ENCODE measurements at places on chromosomes 2 and 18.

- no peak for DNase-seq
These were observed 222.3 kb downstream of the SMAD2 start for GRCh38 chr18:47708206-47708605.

DNA sequence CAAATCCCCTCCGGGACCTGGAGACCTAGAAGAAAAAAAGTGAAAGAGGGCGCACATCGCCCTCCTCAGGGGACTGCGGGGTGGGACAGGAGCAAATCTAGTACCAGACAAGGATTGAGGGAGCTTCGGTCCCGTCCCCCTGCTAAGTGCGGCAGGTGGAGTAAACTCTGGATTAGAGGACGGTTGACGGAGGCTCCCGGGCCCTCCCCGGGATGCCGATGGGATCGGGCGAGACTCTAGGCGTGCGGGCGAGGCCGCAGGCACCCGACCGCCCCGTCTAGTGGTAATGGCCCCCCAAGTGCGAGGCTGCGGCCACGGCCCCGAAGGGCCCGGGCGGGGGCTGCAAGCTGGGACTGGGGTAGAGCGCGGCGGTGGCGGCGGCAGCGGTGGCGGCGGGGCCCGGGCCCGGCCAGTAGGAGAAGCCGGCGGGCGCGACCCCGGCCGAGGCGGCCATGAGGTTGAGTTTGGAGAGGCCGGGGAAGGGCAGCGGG is 3.5 kb downstream of the FEV start:
- DNase-seq: no peak

- DNase-seq: no peak
These were observed 42.9 kb downstream of the TMEM37 start for GRCh38 chr2:119474371-119475224.

GRCh38 chr2:126448611-126449010 is 207.3 kb upstream of the GYPC start:
- no peak for DNase-seq

GRCh38 chr2:234091432-234091879 is 41.0 kb downstream of the SPP2 start:
- DNase-seq: no peak

- no peak for DNase-seq
These were observed 110.2 kb upstream of the ITGB6 start for GRCh38 chr2:160310118-160310828.

DNA sequence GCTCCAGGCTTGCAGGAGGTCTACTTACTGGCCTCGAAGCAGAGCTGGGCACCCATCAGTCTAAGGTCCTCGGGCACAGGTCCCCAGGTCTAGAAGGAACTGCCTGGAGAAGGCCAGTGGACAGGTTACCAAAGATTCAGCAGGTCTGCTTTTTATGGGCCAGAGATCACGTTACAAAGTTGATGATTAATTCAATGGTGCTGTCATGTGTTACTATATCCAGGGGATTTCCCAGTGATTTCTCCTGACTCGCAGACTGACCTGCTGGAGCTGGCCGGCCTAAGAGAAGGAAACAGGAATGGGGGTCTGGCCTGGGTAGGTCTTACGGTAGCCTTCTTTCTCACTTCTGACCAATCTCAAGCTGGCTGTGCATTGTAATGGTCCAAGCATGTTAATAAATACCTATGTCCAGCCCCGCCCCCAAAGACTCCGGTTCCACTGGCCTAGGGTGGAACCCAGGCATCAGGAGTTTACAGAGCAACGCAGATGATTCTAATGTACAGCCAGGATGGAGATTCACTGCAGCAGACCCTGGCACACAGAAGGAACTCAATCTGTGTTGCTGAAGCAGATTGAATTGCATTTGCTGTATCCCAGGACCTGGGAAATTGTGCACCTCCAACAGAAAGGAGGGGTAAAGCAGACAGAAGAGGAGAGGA is at the start of gene NEURL3:
TSS of gene NEURL3 (minus strand) at position 127 of the 659 bp plus-strand sequence. CDS start at position 56, 71 bp downstream.
- no peak for DNase-seq

DNA sequence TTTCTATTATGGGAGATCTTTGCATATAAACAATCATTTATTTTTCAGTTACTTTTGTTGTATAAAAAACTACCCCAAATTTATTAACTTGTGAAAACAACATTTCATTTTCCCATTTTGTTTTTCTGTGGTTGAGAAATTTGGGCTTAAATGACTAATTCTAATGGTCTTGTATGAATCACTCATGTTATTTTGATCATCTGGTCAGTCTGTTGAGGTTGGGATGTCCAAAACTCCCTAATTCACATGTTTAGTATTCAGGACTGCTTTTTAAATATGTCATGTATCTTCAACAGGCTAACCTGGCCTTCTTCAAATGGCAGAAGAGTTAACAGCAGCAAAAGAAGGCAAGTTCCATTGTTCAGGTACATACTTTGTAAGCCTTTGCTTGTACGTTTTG is 788.1 kb downstream of the TRIB2 start:
- no peak for DNase-seq

GRCh38 chr18:34957864-34958259 is 83.4 kb upstream of the MAPRE2 start:
- DNase-seq: no peak

GRCh38 chr18:23049698-23050373 is 85.4 kb upstream of the CABLES1 start:
- no peak for DNase-seq

GRCh38 chr2:231634412-231634811 is 41.7 kb downstream of the TEX44 start:
- DNase-seq: no peak

- no peak for DNase-seq
These were observed 97.4 kb upstream of the NEUROD1 start for GRCh38 chr2:181777734-181778133.

- DNase-seq: no peak
These were observed 219.9 kb upstream of the RAB6C start for GRCh38 chr2:129759472-129760010.

DNA sequence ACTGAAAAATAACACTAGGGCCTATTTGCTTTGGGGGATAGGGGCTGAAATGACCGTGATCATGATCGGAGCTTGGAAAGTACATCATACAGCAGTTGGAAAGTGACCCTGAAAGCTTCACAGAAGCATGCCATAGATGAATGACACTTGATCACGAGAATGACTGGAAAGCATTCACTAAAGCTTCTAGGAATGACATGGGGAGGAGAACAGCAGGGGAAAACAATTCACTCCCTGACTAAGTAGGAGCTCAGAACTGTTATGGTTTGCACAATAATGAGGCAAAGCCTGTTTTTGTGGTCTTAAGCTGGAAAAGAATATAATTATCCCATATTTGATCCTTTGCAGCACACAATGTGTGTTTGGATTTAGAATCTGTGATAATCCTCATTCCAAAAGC is 237.5 kb downstream of the NOL4 start:
- DNase-seq: no peak

GRCh38 chr2:150165988-150166312 is 321.5 kb downstream of the RND3 start:
- no peak for DNase-seq

- no peak for DNase-seq
These were observed 19.5 kb downstream of the G6PC2 start for GRCh38 chr2:168920504-168921157.

- no peak for DNase-seq
These were observed 3.1 kb upstream of the EMX1 start for GRCh38 chr2:72914206-72914559.

DNA sequence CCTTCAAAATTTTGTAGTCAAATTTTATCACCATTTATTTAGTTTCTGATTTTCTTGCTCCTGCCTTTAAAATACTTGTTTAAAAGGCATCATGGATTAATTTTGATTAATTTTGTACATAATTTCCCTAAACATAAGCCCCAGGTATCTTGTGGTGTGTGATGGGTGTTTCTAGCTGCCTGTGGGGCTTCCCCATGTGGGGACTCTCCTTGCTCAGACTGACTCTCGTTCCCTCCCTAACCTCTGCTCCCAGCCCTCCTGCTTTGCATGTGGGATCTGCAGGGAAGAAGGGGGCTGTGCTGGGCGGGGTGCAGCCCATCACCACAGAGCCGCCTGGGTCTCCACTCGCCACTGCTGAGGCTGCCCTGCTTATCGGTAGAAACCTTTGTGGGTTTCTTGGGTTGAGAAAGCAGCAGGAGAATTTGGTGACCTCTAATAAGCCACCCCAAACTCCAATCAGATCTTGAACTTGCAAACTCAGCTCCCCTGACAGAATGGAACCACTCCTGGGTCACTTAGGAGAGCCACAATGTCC is 72.5 kb downstream of the MRPS9 start:
- no peak for DNase-seq

- DNase-seq: no peak
These were observed 85.2 kb upstream of the HNMT start for GRCh38 chr2:137879121-137879520.

GRCh38 chr18:61085036-61085435 is 248.2 kb upstream of the CDH20 start:
- DNase-seq: no peak

DNA sequence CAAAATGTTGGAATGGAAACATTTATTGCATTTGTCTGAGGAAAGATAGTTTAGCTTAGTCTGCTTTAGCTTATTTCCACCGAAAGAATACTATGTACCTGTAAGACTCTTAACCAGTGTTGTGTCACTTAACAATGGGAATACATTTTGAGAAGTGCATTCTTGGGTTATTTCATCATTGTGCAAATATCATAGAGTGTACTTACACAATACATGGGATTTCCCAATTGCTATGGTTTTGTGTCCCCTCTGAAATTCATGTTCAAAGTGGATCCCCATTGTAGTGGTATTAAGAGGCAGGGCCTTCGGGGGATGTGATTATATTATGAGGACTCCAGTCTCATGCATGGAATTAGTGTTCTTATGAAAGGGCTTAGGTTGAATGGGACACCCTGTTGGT is 249.4 kb upstream of the UBE2E3 start:
- no peak for DNase-seq

- DNase-seq: no peak
These were observed 105.0 kb downstream of the LAMA3 start for GRCh38 chr18:23793985-23794867.

GRCh38 chr18:59075923-59076322 is 63.8 kb upstream of the SEC11C start:
- no peak for DNase-seq

GRCh38 chr2:151374436-151374835 is 17.0 kb downstream of the TNFAIP6 start:
- DNase-seq: no peak

DNA sequence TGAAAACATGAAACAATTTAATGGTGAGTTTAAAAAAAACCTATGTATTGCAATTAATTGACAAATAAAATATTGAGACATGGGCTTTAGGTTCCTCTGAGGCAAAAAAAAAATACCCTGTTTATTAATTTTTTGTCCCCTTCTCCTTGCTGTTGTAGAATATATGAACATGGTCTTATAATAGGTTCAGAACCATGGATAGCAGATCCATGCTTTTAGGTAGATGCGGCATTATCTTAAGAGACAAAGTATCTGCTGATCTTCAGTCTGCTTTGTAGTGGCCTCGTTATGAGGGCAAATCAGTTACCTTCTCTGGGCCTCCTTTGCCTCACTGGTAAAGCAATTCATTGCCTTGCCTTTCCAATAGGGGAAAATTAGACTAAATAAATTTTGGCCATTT is 850.7 kb downstream of the NRXN1 start:
- DNase-seq: no peak

DNA sequence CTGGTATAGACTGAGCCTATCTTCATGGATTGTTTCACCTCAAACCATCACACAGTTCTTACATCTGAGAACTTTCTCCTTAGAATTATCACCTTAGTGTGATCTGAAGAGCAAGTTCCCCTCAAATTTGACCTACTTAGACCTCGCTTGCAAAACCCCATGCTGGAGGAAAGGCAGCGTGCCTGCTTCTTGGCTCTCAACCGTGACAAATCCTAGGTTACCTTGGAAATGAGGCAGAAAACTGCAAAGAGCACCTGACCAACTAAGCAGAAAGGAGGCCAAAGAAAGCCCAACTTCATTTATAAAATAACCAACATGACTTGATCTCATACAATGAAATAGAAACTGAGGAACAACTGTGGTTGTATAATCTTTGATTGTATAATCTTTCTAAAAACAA is 146.4 kb downstream of the RAB3GAP1 start:
- DNase-seq: no peak

DNA sequence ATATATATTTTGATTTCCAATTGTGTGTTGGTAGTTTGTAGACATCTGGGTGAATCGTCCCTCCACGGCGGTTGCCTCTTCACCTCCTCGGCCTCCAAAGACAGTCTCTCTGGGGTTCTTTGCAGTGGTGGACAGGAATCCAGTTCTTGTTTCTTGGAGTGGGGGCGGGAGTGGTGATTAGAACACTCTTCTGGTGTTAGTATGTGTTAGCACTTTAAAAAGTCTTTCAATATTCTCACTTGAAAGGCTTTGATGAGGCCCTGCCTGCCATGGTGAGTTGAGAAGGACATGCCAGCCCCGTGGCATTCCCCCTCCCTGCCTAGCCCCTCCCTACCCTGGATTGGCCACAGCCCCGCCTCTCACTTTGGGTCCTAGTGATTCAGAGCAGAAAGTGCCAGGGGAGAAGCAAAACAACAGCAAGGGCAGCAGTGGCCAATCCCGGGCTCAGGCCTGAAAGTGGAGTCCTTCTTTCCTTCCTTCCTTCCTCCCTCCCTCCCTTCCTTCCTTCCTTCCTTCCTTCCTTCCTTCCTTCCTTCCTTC is 316.8 kb upstream of the HS6ST1 start:
- DNase-seq: no peak

GRCh38 chr2:1552611-1553010 is 139.3 kb downstream of the TPO start:
- no peak for DNase-seq

DNA sequence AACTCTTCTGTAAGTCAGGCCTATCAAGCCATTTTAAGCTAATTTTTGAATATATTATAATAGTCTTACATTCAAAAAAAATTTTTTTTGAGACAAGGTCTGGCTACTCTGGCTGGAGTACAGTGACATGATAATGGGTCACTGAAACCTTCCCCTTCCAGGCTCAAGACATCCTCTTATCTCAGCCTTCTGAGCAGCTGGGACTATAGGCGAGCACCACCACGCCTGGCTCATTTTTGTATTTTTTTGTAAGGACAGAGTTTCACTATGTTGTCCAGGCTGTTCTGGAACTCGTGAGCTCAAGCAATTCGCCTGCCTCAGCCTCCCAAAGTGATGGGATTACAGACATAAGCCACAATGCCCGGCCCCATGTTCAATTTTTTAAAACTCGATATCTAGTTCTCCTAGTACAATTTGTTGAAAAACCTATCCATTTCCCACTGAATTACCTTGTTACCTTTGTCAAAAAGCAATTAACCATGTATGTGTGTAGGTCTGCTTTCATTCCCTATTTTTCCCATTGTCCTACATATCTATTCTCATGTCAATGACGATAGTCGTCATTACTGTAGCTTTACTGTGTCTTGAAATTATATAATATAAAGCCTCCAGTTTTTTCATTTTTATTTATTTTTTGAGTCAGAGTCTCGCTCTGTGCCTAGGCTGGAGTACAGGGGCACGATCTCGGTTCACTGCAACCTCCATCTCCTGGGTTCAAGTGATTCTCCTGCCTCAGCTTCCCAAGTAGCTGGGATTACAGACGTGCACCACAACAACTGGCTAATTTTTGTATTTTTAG is 44.8 kb downstream of the YES1 start:
- DNase-seq: no peak

DNA sequence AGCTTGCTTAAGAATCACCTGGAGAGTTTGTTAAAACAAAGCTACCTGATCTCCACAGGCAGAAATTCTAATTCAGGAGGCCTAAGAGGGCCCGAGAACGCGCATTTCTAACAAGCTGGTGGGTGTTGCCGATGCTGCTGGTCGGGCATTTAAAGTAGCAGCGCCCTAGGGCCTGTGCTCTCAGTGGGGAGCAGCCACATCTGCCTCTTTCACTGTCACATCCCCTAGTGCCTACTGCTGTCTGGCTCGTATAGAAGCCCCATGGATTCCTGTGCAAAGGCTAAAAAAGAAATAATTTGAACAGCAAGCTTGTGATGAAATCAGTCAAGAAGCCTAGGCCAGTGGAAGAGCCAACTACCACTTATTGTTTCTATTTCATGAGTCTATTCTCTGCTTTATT is 126.7 kb upstream of the SMIM21 start:
- no peak for DNase-seq
